Occipital lobe (tissue), 3 donors: ENCODE measurements at places on chromosomes 2 and 18.

- no peak for DNase-seq
Observed at GRCh38 chr2:147759536-147759935, 85.3 kb upstream of the ACVR2A start.

GRCh38 chr2:189633392-189633811, 27.9 kb upstream of the ASNSD1 start:
- DNase-seq = no peak

DNA sequence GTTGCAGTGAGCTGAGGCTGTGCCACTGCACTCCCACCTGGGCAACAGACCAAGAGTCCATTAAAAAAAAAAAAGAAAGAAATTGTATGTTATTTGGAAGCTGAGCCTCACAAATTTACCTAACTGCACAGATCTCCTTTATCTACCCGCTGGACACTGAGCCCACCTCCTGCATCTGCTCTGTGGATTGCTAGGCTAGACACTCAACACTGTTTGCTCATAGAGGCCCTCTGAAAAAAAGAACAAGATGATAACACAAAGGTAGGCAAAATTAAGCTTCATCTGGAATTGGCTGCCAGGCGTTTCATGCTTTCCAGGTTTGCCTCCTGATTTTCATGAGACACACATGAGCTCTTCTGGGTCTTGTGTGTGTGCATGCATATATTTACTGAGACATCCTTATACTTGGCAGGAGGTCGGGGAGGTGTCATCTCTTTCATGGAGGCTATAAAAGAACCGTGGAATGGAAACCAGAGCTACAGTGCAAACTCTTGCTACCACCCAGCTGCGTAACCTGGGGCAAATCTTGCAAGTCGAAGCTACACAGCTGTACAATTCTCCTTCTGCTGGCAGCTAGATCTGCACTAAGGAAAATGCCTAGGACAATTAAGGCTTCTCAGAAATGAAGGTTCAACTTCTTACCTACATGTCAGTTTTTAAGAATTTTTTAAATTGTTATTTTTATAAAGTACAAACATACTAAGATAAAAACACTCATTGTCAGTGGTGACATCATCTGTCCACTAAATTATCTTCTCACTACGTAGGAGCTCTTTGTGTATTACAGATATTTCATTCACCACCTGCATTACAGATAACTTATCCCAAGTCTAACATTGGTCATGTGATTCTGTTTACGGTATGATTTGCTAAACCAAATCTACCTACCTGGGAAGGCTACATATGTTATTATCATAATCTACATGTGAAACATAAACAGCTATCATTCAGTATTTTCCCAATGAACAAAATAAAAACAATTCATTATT, 63.1 kb downstream of the CABYR start:
- no peak for DNase-seq

GRCh38 chr2:152019732-152020131, 79.1 kb downstream of the CACNB4 start:
- DNase-seq = no peak

GRCh38 chr2:27164960-27165763, 16.4 kb downstream of the TCF23 start:
- no peak for DNase-seq

DNA sequence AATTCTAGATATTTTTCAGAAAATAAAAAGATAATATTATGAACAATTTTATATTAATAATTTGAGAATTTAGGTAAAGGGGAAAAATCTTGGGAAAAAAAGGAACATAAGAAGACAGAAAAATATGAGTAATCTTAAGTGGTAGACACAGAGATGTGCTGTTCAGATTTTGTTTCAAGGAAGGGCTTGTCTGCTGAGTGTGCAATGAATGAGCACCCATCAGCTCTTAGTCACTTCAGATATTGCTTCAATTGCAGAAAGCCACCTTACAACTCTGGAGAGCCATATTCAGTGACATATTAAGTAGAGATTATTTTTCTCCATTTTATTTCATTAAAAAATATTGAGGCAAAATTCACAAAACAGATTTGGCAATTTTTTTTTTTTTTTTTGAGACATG, 282.0 kb upstream of the CHST9 start:
- DNase-seq = no peak

DNA sequence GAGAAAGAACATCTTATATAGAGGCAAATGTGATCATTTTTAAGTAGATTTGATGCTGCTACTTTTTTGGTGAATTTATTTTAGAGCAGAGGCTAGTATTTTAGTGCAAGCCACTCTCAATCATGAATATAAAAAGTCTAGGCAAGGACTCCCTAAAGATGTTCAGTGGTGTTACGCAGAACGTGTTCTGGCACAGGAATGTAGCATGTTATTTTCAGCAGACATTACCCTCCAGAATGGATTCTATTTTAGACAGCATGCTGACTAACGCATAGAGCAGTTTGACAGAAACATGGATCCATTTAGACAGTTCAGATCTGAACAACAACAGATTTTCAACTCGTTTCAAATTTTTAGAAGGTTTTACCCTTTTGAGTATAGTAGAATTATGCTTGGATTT, 54.1 kb downstream of the DSC3 start:
- DNase-seq = no peak

- no peak for DNase-seq
Observed at GRCh38 chr2:119553687-119554344, 9.6 kb downstream of the CFAP221 start.

DNA sequence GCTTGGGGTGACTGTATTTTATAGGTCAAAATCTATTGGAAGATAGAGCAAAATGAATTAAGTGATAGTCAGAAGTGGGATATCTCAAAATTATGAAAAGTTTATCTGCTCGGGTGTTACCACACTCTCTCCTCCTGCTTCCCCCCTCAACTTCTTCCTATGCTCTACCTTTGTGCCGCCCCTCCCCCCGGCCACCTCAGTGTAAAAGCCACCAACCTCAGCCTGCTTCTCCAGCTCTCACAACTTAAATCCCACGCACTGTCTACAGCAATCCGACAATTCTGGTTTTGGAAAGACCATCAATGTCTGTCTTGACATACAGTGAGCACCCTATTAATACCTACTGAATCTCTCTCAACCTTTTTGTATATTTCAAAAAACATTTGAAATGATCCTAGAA, 164.6 kb downstream of the DCC start:
- DNase-seq = no peak

DNA sequence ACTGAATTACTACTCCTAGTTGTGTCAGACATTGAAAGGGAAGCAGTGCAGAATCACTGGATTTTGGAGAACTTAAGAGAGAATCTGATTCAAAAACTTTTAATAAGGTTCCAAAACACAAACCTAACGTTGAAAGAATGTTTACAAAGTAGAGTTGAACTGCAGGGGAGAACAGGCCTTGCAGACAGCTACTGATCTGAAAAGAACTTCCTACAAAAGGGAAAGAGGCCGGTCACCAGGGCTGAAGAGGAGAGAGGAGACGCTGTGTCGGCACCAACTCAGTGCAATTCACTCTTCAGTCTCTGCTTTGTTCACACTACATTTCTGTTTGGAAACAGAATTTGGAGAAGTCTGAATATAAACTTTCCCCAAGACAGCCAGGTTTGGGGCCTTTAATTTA, 124.0 kb downstream of the GAREM1 start:
- no peak for DNase-seq

- no peak for DNase-seq
Observed at GRCh38 chr2:139885921-139886498, 1105.8 kb upstream of the NXPH2 start.

GRCh38 chr18:11850821-11851145, 430 bp upstream of the CHMP1B start:
- no peak for DNase-seq

DNA sequence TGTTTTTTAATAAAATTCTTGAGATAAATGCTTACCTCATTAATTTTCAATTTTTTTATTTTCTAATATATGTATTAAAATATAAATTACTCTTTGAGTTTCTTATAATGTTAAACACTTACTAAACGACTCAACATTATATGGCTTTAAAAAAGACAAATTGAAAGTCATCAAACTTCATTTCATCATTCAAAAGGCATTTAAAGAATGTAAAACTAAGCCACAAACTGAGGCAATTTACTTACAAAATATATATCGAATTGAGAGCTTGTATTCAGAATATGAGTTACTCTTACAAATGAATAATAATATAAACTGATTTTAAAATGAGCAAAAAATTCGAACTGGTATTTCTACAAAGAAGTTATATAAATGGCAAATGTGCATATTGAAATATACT, 1262.2 kb upstream of the PIK3C3 start:
- no peak for DNase-seq

DNA sequence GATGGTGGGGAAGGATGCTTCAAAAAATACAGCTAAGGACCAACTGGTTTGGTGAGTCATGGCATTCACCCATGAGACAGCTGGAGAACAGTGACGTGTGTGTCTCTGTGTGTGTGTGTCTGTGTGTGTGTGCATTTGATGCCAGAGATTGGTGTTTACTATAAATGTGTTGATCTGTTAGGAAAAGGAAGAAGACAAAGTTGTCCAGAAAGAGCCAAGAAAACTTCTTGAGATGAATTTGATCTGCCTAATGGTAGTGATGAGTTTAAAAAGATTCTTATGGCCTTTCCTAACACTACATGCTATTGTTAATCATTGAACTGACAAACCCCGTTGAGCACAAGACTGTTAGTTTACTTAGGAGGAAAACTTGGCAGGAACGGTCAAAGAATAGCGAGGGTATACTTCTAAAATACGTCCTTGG, 36.4 kb upstream of the IL1R1 start:
- DNase-seq = no peak

- DNase-seq = no peak
Observed at GRCh38 chr2:201830666-201831065, 24.3 kb downstream of the CDK15 start.

DNA sequence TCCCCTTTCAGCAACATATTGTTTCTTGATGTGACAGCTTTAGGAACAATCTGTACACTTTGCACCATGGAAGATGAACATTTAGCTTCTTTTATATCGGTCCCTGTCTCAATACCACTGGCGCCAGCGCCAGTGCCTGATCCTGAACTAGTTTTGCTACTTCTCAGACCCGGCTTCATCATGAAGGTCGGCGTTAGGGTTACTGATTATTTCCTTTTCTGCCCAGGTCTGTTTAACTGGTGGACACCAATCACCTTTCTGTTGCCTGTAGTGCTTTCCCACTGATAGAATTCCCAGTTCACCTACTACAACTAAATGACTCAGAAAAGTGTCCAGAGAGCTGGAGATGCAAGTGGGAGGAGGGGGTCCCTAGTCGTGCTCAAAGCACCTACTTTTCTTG, 99.5 kb downstream of the MYCN start:
- no peak for DNase-seq

- DNase-seq = no peak
Observed at GRCh38 chr2:216796115-216796840, 63.6 kb downstream of the TNP1 start.

DNA sequence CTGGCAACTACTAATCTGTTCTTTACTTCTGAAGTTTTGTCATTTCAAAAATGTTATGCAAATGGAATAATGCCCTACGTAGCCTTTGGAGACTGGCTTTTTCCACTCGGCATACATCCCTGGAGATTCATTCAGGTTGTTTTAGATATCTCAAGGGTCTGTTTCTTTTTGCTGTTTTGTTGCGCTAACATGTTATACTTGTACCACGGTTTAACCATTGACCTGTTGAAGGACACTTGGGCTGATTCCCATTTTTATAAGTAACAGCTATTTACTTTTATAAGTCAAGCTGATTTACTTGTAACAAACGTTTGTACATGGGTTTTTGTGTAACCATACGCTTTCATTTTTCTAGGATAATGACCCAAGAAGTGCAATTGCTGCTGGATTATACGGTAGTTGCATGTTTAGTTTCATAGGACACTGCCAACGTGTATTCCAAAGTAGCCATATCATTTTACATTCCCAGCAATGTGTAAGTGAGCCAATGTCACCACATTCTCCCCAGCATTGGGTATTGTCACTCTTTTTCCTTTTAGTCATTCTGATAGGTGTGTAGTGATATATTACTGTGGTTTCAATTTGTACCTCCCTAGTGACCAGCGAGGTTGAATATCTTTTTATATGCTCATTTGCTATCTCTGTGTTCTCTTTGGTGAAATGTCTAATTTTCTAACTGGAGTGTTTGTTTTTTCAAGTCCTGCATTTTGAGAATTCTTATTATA, 36.5 kb upstream of the STAT4 start:
- DNase-seq = no peak

- DNase-seq = no peak
Observed at GRCh38 chr2:158936978-158937377, 31.5 kb upstream of the TANC1 start.

DNA sequence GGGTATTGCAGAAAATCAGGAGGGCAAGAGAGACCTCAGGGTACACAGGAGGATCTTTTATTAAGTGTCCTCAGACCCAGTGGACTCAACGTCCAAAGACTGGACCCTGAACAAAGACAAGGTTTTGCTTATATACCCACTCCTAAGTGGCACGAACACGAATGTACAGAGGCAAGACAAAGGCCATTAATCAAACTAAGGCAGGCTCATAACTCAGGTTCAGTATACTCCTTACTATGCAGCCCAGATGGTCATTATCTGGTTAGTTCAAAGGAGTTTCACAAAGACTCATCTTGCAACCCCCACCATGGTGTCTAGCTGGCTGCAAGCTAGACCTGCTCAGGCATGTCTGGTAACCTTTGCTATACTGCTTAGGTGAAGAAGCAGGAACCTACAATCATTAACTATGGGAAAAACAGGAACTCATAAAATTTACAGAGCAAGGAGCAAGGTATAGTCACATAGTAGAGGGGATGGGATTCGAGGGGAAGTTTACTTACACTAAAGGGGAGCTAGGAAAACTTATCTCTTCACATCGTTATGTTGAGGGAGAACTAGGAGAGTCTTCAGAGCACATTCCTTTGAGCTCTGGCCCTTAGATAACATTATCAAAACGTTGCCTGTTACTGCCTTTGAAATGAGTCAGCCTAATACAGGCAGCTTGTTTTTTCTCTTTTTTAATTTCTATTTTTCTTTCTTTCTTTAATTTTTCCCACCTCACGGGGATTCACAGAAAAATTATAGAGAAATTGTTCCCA, 33.9 kb downstream of the SLC4A3 start:
- DNase-seq = no peak

DNA sequence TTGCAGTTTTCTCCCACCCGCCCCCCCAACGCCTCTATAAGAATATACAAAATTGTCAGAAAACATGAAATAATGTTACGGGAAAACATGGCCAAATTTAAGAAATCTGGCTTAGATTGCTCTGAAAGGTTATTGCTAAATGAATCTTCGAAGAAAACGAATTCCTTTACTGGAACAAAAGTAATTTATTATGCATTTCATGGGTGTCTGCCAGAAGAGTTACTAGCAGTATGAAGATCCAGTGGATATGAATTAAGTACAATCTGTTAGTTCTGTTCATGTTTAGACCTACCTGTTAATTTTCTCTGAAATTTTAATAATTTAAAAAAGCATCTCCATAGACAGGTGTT, 21.9 kb downstream of the GATA6 start:
- no peak for DNase-seq

GRCh38 chr2:204343685-204344084, 201.6 kb upstream of the PARD3B start:
- DNase-seq = no peak

- DNase-seq = no peak
Observed at GRCh38 chr2:121492409-121492808, 38.3 kb upstream of the RNU4ATAC start.
